ENCODE measurements at places on chromosomes 16 and 17.

DNA sequence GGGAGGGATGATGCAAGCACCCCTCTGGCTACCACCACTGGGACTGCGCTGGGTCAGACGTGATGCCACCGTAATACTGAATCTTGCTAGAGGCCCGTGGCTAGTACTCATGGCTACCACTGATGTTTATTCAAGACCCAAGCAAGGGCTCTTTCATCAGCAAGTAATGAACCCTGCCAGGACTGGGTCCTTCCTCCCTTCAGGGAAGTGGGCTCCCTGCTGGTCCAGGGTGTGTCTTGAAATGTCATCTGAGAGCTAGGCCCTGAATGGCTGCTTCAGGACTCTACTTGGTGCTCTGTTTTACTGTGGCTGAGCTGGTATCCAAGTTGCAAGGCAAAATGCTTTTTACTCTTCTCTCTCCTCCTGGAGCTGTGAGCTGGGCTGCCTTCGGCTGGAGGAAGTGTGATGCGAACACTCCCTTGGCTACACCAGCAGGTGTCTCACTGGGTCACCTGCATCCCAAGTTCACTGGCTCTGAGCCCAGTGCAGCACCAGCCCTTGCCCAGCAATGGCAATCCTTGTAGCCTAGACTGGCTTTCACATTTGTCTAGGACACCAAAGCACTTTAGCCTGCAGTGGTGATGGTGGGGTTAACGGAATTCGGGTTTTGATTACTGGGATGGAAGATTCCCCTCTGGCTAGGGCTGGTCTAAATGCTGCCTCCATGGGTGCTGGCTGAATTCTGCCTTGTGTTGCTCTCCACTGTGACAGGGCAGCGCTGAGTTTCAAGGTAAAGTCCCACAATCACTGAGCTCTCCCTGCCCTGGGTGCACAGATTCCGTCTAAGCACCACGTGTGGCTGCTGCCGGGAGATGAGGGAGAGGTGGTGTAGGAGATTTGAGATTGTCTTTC lies 98.6 kb downstream of the USP22 start:
- DNase-seq, result no peak

GRCh38 chr16:87538160-87538559 lies 45.3 kb upstream of the ZCCHC14 start:
- no peak for DNase-seq

DNA sequence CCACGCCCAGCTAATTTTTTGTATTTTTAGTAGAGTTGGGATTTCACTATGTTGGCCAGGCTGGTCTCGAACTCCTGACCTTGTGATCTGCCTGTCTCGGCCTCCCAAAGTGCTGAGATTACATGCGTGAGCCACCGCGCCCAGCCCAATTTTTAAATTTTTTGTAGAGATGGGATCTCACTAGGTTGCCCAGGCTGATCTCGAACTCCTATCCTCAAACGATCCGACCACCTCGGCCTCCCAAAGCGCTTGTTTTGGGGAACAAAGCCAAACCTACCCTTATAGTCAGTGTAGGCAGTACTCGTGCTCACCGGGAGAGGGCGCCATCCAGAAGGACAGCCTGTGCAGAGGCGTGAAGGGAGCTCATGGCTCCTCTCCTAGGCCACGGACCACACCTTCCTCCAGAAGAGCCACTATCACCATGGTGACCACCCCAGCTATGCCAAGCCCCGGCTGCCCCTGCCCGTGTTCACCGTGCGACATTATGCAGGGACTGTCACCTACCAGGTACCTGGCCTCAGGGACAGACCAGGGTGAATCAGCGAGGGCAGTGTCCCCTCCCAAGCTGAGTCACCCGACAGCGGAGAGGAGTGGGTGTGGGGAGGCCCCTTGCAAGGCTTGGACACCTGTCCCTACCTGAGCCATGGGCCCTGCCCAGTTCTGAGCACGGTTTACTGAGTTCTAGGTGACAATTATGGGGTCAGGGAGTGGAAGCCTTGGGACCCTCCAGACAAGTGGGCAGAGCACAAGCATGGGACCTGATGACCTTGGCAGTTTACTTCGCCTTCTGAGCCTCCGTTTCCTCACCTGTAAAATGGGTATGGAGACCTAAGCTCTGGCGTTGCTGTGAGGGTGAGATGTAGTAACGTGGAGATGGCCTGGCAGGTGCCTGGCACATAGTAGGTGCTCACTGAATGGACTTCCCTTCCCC lies 13.7 kb downstream of the MYO15B start:
- DNase-seq, result peak; percentile 89

- no peak for DNase-seq
These were observed 48.6 kb upstream of the MNT start for GRCh38 chr17:2449486-2449885.

DNA sequence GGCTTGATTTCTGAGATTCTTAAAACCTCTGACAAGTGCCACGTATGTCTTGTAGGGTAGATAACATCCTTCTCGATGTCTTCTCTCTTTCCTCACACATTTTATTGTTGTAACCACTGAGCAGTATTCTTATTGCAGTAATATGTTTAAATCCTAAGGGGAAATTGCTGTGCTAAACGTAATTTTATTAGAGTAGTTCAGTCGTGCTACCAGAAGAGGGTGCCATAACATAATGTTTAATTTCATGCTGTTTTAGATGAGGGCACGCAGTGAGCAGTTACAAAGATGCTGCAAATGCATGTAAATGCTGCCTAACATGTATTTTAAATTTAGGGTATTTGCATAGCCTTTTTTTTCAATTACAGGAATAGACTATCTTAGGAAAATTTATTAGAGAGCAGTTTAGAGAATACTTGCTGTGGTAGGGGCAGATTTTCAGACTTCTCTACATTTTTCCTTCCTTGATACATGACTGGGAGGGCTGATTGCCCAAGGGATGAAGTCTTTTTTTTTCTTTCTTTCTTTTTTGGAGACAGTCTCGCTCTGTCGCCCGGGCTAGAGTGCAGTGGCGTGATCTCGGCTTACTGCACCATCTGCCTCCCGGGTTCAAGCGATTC lies 51.7 kb downstream of the GAN start:
- DNase-seq, result peak; percentile 73

DNA sequence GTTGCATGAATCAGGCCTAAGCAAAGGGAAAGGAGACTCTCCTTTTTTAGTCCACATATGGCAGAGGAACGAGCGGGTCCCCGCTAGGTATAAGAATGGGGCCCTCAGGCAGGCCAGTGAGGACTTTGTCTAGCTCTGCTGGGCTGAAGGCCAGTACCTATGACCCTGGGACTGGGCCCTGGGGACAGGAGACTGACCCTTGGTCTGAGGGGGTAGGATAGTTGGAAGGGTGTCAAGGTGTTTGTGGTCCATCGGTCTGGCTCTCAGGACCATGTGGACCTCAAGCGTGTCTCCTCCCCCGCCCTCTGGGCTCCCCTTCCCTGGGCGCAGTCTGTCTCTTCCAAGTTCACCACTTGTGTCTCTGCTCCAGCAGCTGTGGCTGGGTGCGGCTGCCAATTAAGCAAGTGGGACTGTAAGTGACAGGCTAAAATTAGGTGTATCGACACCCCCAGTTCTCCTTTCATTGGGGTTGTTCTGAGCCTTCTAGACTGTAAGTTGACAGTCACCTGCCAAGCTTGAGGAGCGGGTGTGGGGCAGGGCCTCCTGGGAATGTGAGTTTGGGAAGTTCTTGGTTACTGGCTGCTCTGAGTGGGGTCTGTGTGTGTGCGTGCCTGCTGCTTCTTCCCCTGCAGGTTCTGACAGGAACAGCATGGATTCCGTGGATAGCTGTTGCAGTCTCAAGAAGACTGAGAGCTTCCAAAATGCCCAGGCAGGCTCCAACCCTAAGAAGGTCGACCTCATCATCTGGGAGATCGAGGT lies 24.5 kb downstream of the AKAP1 start:
- DNase-seq, result no peak

GRCh38 chr16:50185005-50185505 lies 31.9 kb downstream of the TENT4B start:
- DNase-seq, result no peak

- no peak for DNase-seq
These were observed 10.8 kb downstream of the CDK5R1 start for GRCh38 chr17:32497431-32498205.

- no peak for DNase-seq
These were observed 639 bp downstream of the CLDN6 start for GRCh38 chr16:3017344-3017743.

GRCh38 chr16:50616883-50617645 lies 64.0 kb downstream of the SNX20 start:
- no peak for DNase-seq

DNA sequence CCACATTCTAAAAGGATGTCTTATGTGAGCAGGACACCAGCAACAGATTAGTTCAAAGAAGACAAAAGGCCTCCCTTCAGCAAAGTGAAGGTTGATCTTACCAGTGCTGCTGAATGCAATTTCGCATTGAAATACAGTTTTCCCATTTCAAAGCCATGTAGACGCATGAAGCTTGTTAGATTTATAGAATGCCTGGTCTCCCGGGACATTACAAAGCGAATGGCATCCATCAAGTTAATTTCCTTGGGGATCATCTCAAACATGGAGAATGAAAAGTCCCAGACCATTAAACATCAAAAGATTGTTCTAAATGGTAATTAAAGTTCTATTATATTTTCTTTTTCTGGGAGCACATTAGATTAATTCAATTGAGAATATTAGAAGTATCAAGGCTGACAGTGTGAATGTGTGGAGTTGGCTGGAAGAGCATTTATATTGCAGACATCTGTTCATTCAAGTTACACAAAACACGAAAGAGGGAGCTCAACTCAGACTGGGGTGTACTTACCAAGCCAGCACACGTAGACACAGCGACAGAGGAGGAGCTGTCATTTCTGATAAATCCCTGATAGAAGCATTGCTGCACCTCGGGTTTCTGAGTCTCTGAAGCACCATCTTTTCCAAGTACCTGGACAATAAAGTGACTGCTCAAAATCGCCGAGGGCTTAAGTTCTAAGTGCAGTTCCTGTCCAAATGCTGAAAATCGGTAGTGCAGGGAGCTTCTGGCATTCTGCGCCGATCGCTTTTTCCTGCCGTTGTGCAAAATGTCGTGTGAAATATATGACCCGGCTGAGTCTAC lies 3.8 kb downstream of the ADAMTS18 start:
- DNase-seq, result no peak

DNA sequence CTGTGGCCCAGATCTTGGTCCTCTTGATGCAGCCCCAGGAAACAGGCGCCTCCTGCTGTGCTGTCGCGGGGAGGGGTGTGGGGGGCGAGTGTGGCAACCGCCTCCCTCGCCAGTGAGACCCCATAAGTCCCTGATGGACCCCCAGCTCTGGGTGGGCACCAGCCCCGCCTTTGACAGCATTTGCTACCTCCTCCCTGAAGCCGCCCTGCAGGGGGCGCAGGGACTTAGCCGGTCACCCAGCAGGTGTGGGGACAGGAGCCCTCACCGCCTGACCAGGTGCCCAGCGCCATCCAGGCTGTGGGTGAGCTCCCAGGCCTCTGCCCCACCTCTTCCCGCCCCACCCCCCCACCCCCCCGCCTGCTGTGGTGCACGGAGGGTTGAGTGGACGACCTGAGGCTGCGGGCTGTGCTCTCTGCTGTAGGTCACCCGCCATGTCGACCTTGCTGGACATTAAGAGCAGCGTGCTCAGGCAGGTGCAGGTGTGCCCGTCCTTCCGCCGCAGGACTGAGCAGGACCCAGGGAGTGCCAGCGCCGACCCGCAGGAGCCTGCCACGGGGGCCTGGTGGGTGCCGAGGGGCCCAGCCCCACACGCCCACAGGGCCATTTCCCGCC lies 4.8 kb downstream of the BAIAP3 start:
- no peak for DNase-seq

- no peak for DNase-seq
These were observed 327 bp downstream of the SDR42E2 start for GRCh38 chr16:22162656-22163009.

DNA sequence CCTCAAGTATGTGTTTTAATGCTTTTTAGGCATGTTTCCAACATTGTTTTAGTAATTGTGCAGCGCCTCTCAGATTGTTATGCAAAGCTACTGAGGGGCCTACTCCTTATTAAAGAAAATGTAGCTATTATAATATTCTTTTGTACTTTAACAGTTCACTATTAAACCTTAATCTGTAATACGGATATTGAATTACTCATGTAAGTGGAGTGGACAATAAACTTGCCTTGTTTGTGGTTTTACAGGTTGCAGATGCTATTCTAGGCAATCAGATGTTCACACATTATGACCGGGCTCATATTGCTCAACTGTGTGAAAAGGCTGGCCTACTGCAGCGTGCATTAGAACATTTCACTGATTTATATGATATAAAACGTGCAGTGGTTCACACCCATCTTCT lies 41.0 kb downstream of the PTRH2 start:
- DNase-seq, result no peak

GRCh38 chr16:85689285-85689949 lies 663 bp upstream of the GINS2 start:
- no peak for DNase-seq

GRCh38 chr16:66578651-66579531 lies at the start of gene CMTM2:
CMTM2 (plus strand) TSS chr16:66579463; CDS start chr16:66579608, 145 bp downstream.
- DNase-seq, result no peak

DNA sequence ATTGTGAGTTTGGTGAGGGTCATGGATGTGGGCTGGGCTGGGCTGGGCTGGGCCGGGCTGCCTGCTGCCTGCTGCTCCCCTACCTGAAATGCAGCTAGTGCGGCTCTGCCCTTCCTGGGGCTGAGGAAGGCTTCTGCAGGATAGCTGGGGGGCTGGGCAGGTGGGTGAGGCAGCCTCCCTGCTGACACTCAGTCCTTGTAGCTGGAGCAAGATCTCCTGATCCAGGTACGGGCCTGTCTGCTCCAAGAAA lies 4.7 kb downstream of the RPL13 start:
- no peak for DNase-seq

DNA sequence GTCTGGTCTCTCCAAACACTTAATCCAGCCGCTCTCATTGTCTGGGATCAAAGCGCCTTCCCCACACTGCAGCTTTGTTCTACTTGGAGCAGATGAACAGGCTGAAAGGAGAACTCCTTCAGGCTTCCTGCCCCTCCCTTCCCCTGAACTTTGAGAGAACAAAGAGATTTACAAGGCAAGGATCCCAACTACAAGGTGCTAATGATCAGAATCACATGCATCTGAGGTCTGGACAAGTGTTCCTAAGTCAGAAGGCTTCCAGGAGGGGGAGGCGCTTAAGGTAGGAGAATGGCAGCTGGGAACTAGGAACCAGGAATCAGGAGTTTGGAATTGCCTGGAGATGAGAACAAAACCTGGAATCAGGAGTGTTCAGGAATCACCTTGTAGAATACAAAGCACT lies 606.3 kb upstream of the CDH11 start:
- no peak for DNase-seq

GRCh38 chr16:84874004-84874435 lies 54.2 kb downstream of the CRISPLD2 start:
- no peak for DNase-seq

GRCh38 chr16:54431997-54432896 lies 145.7 kb upstream of the IRX3 start:
- DNase-seq, result no peak

GRCh38 chr16:67105246-67105645 lies 4.5 kb upstream of the PHAF1 start:
- DNase-seq, result peak; percentile 42

Data from KBM-7 (cell line).